ENCODE measurements at places on chromosomes 1 and 21. TPM values are rescaled to one million over a fixed set of nuclear protein-coding genes. Genes with fewer than 3 reads are reported as not detected.

Gene AQP10
- total RNA-seq: not detected

DNA sequence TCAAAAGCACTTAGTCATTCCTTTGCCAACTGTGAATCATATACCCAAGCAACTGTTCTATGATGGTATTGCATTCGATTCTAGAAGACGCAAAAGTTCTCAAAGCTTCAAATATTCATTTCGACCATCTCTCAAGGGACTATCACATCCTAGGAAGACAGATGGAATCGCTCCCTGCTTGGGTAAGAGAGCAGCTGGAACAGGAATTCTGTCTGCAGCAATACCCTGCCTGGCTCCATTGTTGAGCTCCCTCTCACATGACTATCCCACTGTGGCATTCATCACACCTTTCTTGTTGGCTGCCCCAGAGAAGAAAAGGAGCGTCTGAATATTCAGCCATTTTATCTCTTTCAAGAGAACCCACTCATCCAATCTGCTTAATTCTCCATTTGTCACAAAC lies 397.7 kb downstream of the NTNG1 start:
- DNase-seq: no peak

DNA sequence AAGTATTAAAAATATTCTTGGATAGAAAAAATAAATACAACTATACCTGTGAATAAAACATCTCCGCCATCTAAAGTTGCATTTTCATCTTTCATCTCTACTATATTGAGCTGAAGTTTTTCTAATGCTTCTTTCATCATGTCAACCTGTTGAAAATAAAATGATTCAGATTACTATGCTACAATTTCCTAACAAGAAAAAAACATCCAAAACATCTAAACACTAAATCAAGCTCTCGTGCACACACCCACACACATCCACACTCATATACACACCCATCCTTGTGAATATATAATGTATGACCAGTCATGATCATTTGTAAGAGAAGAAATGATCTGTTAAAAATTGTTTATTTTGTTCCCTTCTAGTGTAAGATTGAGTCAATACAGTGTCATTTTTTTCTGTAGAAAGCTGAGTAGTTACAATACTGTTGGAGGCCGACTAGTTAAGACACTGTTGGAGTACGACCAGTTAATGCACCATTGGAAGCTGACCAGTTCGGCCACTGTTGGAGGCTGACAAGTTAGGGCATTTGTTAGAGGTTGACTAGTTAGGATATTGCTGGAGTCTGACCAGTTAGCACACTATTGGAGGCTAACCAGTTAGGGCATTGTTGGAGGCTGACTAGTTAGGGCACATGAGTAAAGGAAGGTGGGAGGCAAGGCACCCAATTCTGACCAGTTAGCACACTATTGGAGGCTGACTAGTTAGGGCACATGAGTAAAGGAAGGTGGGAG lies 82.4 kb upstream of the BCL10 start:
- DNase-seq: no peak

Gene CTH
- total RNA-seq: 2.5 TPM

- DNase-seq: no peak
Observed at GRCh38 chr1:170790175-170790574, 126.2 kb downstream of the PRRX1 start.

Gene MEX3A
- 0.58 TPM for total RNA-seq

DNA sequence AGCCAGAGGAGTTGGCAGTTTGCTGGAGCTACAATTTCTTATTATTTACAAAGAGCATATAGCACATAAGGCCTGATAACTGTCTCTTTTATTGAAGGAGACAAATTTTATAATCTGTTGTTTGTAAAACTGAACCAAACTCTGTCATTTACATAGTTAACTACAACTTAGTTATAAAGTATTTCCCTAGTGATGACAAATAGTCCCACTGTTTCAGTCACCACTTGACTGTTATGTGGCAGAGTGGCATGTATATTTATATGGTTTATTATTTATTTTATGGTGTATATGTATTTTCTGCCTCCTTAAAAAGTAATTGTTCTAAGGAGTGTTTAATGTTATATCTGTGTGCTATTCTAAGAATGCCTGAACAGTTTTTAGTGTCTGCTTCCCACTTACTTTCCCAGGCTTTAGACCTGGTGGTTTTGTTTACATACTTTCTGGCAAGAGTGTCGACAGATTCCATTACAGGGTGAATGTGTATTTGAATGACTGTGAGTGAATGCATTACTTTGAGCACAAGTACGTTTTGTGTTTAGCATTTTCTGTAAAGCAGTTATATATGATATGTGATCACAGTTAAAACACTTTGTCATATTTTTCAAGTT lies 10.0 kb downstream of the TSEN15 start:
- DNase-seq: no peak

- no peak for DNase-seq
Observed at GRCh38 chr1:206518206-206518605, 10.9 kb downstream of the RASSF5 start.

DNA sequence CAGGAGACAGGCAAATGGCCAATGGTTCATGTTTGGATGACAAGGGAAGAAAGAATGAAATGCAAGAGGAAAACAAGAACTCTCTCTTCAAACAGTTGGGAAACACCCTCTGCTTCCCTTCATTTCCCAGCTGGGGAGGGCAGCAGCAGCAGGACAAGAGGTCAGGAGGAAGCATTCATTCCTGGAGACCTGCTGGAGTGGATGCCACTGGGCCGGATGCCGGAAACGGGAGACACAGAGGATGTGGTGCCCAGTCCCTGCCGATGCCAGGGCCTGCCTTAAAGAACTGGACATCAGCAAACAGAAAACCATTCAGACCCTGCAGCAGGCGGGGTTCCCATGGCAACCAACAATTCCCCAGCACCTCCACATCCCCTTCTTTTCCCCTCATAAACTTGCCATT lies 102.3 kb upstream of the ZNF648 start:
- DNase-seq: no peak

- peak; percentile 83 for DNase-seq
Observed at GRCh38 chr1:15849775-15850324, 2.3 kb downstream of the SPEN start.

Gene HRNR
- not detected for total RNA-seq

DNA sequence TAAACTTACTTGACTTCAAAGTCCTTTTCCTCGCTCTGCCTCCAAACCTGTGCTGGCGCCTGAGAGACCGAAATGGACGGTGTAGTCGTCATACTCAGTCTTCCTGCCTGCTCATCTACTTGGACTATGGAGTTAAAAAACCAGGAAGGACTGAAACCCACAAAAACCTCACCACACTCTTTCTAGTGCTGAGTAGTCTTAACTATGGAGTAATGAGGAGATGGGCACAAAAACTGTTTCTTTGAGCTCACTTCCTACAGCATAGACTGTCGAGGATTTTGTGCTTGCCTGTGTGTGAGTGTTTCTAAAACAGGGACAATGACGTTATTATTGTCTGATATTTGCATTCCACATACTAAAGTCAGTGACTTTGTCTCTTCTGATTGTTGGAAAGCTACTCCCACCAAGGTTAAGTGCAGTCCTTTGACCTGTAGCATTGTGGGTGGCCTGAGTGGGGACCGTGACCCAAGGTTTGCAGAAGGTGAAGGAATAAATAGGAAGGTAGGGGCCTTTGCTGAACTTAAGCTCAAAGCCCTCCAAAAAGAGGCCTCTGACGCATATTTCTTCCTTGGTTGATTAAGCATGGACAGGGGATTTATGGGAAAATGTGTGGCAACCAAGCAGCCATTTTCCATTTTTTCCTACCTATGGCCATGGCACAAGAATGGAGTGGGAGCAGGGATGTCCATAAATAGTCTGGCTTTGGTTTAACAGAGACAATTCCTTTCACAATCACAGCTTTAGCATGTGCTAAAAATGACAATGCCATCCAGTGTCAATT lies 109.6 kb downstream of the ZBTB18 start:
- DNase-seq: no peak

DNA sequence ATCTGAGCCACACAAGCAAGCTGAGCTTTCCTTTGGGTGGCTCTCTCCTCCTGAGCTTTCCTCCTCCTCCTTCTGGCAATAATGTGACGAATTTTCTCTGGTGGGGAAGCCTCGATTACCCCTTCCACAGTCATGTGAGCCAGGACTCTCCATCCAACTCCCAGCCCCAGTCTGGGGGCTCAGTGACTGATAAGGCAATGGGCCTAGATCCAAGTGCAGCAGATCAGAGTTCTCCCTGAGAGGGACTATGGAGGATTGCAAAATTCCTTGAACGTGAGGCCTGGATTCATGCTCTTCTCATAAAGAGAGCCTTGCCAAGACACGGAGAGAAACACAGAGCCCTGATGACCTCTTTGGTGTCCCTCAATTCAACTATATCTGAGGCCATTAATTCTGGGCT lies 31.3 kb upstream of the TRIM67 start:
- no peak for DNase-seq

All from mesenteric fat pad (tissue), 1 donor.